ENCODE measurements at places on chromosomes 5 and 9.

- DNase-seq = no peak
These were observed 59.9 kb upstream of the CER1 start for GRCh38 chr9:14782286-14783051.

GRCh38 chr9:22416692-22417060, 29.9 kb upstream of the DMRTA1 start:
- DNase-seq = no peak

- no peak for DNase-seq
These were observed 10.4 kb upstream of the DNAJA1 start for GRCh38 chr9:33014665-33015014.

GRCh38 chr5:102651466-102651865, 103.6 kb upstream of the PAM start:
- no peak for DNase-seq

DNA sequence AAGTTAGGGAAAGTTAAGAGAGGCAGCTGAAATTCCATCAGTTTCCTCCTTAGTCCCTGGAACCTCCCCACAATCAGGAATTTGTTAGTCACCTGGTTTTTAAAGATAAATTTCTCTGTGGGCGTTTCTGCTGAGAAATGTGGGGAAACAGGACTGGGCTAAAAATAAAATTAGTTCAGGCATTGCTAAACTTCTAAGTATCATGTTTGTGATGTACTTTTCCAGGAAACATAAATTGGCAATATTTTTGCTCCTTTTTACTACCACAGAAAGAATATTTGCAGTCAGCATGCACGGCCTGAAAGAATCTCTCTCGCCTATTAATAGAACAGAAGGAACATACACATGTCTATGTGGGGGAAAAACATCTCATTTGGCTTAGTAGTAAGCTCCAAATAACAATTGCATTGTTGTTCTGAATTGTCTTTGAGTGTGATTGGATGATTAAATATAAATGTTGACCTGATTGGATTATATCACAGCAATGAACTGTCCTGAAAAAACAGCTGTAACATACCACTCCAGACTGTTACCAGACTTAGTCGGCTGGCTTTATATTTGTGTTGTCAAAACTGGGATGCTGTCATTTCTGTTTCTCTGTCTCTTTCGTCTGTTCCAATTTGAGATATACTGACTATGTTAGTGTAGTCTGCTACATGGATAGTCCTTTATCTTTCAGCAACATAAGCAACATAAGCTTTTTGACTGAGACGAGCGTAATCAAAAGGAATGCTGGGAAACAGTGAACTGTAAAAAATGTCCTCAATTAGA, 12.9 kb downstream of the TJP2 start:
- no peak for DNase-seq

DNA sequence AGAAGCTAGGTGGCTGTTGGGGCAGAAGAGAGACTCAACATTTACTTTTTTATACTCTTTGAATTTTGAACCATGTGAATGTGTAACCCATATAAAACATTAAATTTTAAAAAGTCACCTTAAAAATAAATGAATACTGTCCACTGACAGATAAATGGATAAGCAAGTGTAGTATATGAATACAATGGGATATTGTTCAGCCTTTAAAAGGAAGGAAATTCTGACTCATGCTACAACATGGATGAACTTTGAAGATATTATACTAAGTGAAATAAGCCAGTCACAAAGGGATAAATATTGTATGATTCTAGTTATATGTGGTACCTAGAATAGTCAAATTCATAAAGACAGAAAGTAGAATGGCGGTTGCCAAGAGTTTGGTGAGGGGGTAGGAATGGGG, 113.9 kb downstream of the TMEM174 start:
- DNase-seq = no peak

DNA sequence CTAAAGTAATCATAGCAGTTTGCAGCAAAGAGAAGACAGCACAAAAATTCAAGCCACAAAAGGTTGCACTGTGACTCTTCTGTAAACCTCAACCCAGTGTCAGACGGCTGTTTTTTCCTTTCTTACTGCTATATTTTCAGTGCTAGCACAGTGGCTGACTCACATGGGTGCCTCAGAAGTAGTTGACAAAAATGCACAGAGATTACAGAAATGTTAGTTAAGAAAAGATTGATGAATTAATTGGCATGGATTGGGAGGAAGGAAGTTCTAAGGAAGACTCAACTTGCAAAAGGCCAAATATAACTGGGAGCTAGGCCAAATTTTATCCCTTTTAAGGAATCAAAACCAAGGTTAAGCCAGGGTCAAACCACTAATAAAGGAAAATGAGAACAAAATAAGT, 43.7 kb upstream of the ITGA1 start:
- DNase-seq = peak; percentile 87

DNA sequence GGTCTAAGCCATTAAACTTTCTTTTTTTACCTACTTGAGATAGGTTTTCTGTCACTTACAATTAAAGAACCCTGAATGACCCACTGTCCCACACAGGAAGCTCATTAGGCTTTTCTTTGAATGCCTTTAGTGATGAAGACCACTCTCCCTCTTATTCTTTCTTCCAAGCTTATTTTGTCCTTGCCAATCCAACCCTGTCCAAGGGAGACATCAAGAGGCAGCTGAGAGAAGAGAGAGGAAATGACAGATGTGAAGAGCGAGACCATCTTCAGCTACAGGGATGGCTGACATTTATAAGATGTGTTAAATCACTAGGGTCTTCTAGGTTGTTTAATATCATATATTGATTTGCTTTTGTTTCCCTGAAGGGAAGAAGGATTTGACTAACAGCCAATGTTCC, 133.5 kb downstream of the FAM114A2 start:
- DNase-seq = no peak

GRCh38 chr5:146366904-146367303, 28.3 kb downstream of the POU4F3 start:
- no peak for DNase-seq

- DNase-seq = no peak
These were observed 24.8 kb downstream of the GPR107 start for GRCh38 chr9:130078547-130078946.

GRCh38 chr5:169544264-169544950, 39.2 kb upstream of the SPDL1 start:
- DNase-seq = no peak

DNA sequence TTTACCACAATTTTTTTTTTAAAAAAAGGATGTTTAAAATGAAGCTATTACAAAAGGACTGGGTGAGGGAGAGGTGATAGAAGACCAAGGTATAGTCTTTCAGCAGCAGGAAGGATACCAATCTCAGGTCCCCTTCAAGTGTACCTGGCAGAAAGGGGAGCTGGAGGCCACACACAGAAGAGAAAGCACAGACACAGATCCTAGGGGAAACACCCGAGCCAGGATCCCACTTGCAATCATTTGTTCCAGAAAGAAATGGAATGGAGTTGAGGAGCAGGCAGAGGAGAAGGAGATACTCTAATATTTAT, 5.6 kb downstream of the GNPDA1 start:
- DNase-seq = no peak

DNA sequence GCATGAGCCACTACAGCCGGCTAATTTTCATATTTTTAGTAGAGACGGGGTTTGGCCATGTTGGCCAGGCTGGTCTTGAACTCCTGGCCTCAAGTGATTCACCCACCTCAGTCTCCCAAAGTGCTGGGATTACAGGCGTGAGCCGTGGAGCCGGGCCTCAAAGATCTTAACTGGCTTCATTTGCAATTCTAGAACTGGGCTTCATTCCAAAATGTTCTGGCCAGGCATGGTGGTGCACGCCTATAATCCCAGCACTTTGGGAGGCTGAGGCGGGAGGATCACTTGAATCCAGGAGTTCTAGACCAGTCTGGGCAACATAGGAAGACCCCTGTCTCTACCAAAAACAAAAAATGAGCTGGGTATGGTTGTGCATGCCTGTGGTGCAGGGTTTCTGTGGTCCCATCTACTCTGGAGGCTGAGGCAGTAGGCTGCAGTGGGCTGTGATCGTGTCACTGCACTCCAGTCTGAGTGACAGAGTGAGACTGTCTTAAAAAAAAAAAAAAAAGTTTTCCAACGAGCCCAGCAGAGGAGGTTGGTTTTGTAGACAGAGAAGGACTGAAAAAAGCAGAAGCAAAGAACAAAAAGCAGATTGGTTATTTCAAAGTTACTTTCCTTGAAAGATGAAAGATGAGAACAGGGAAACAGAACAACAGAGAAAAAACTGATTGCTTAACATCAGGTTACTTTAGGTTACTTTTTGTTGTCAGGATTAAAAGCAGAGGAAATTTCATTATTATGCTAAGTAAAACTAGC, 78.2 kb downstream of the ANKRD55 start:
- DNase-seq = no peak

DNA sequence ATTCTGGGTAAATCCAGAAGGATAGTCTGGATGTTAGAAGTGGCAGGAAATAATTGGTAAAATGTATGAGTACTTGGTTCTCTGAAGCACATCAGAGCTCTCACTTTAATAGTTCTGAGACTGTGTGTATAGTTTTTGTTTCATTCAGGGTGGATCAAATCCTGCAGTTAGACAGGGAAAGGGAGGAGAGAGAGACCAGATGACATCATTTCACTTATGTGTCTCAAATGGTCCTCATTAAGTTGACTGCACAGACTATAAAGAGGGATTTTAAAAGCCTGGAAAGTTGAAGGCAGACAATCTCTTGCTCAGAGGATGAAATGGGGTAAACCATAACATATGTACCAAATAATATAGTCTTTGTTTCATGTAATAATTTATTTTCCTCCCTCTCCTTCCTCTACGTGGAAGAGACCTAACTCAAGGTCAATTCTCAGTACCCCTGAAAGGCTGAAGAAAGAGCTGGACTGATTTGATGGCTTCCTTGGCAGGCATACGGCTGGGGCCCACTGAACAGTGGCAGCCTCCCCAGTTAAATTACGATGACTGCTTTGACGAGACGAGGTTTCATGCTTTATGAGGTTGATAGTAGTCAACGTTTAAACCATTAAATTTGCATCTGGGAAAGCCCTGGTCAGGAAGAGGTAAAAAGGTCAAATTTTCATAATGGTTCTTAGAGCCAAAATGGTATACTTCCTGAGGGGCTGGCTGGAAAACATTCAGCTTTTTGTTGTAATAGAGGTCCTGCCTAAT, 395.1 kb upstream of the RPS23 start:
- no peak for DNase-seq

DNA sequence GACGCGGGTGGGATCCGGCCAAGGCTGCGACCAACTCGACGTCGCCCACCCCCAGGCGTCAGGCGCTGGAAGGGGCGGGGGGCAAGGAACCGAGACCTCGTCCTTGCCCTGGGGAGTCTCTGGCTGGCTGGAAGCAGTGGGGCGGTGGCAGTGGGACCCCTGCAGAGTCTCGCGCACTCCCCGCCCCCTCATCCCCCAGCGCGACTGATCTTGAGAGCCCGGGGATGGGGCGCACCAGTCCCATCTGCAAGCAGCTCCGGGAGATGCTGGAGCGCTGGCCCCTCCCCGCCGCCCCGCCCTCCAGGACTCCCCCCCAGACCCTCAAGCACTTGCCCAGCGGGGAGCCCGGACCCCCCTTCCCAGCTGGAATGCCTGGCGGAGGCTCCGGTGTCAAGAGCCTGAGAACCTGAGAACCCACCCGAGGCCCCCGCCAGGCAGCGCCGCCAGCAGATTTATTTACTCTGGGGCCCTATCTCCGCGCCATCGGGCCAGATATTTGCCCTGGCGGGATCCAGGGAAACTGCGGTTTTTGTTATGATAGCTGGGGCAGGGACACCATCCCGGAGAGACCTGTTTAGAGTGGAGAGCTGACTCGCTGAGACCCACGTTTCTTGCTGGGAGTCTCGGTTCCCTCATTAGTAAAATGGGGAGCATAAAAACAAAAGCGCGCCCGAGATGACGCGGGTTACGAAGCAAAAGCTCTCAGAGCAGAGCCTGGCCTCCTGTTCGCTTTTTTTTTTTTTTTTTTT, 1.2 kb downstream of the PRRT1B start:
- DNase-seq = no peak

GRCh38 chr5:75168026-75168735, 68.5 kb downstream of the ANKRD31 start:
- no peak for DNase-seq

GRCh38 chr9:131319486-131319885, 30.0 kb downstream of the PLPP7 start:
- no peak for DNase-seq

- no peak for DNase-seq
These were observed 366.9 kb upstream of the NUDT12 start for GRCh38 chr5:103929338-103930013.

DNA sequence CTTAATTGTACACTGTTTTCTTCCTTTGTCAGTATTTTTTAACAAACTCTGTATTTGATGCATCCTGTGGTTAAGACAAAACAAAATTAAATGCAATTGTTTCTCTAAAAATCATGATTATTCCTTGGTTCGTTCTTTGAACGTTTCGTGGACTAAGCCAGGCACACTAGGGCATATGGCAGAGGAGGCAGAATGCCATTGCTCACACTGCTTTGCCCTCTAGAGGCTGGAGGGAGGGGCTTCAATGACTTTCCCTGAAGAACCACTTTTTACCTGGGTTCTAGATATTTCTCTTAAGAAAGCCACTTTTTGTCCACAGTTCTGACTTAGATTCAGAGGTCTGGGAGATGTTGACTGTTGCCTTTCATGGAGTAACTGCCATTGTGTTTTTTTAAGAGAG, 236.2 kb upstream of the ADAMTSL1 start:
- DNase-seq = no peak

DNA sequence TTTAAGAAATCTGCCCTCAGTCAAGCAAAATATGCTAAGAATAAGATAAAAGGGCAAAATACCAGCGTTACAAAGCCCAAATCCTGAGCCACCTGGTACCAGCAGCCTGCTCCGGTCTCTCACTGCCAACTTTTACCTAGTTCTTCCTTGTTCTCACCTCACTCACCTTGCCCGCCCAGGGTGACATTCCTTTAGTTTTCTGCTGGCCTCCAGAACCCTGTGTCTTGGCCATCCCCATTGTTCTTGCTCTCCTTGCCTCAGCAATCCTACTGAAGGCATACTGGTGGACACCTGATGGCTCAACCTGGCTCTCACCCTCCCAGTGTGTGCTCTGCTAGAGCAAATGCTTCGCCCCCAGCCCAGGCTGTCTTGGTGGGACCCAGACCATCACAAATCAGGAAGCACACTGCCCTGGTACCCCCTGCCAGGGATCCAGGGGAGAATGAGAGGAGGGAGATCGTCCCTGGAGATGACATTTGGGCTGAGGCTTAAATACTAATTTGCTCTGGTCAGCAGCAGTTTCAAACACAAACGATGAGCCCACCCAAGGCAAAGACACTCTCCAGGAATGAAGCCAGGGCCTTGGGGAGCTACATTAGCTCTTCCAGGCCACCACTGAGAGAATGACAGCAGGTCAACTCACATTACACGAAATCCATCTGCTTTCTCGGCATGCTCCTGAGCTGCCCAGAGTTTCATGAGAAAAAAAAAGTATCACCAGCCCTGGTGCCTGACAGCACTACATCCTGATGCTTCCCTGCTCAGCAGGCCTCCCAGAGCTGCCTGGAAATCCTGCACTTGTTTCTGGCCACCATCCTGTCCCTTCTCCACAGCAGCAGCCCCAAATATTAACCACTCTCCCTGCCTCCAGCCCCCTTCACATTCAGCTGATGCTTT, 12.2 kb upstream of the SEPTIN8 start:
- no peak for DNase-seq

- no peak for DNase-seq
These were observed 23.6 kb downstream of the QRFP start for GRCh38 chr9:130872912-130873503.

Data from T-helper 1 cell (primary cell).